Effector memory CD4-positive, alpha-beta T cell (primary cell): ENCODE measurements at places on chromosomes 1 and 21.

GRCh38 chr1:240823357-240823756 is 211.4 kb upstream of the GREM2 start:
- no peak for DNase-seq

DNA sequence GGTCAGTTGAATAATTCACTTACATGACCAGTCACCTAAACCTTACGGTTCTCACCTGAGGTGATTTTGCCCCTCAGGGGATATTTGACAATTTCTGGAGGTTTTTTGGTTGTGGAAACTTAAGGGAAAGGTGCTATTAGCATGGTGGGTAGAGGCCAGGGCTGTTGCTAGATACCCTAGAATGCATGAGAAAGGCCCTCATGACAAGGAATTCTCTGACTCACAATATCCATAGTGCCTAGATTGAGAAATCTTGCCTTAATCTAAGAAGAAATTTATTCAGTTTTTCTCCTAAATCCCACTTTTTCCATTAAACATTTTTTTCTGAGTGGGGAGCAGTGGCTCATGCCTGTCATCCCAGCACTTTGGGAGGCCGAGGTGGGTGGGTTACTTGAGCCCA is 119.7 kb downstream of the TGFB2 start:
- no peak for DNase-seq

GRCh38 chr1:197981561-197981960 is 64.4 kb downstream of the LHX9 start:
- no peak for DNase-seq

GRCh38 chr21:46597031-46597430 is 7.9 kb downstream of the S100B start:
- no peak for DNase-seq

GRCh38 chr1:3746389-3746829 is 5.8 kb upstream of the CCDC27 start:
- DNase-seq: no peak

GRCh38 chr1:1883092-1883873 is 7.6 kb downstream of the GNB1 start:
- no peak for DNase-seq

- DNase-seq: no peak
Measured at GRCh38 chr1:159282118-159282517, 20.0 kb upstream of the FCER1A start.

DNA sequence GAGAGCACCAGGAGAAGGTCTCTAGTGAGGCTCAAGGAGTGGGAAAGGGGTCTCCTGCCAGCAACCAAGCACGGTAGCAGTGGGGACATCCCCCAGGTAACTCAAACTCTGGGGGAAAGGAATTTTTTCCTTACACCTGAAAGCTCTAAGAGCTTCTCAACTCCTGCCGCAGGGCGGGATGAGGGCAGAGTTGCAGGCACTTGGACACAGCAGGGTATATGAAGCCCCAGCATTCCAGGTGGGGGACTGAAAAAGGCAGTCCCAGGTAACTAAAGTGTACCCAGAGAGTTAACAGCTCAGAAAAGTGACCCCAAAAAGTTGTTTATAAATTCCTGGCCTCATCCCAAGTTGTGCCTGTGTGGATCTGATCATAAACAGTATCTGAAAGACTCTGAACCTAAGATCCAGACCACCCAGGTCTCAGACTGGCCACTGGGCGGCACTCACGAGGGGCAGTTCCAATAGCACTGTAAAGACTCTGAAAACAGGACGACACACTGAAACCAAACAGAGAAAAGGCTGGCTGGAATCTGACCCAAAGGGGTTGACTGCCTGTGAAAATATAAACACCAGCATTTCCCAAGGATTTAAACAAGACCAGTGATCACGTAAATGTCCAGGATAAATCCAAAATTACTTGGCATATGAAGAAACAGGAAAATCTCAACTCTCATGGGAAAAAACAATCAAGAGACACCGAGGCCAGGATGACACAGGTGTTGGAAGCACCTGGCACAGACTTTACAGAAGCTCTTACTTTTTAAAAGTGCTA is 47.5 kb downstream of the HSF2BP start:
- DNase-seq: no peak

- DNase-seq: no peak
Measured at GRCh38 chr1:182206626-182207239, 145.2 kb upstream of the ZNF648 start.

GRCh38 chr1:32404946-32405345 is 10.7 kb upstream of the BSDC1 start:
- no peak for DNase-seq

DNA sequence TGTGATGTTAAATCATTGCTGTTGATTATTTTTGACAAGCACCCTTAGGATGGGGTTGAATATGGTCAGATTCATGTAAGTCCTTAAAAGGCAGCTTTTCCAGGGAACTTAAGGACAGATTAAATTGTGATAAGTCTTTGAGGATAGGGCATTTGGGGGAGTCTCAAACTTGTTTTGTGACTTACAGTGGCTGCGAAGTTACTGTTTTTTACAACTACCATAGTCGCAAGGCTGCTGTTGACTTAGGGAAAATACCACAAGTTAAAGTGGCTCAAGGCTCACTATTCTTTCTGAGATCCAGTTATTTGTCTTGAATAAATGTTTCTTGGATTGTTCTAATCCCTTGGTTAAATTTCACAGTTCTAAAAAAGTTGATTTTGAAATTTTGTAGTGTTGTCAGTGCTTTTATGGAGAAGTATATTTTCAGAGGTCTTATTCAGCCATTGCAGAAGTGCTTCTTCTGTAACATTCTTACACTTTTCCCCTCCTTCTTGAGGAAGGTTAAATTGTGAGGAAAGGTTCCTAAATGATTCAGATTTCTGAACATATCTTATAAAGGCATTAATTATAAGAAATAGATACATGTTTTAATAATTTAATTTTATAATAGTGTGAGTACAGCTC is 47.0 kb upstream of the MPC2 start:
- no peak for DNase-seq

DNA sequence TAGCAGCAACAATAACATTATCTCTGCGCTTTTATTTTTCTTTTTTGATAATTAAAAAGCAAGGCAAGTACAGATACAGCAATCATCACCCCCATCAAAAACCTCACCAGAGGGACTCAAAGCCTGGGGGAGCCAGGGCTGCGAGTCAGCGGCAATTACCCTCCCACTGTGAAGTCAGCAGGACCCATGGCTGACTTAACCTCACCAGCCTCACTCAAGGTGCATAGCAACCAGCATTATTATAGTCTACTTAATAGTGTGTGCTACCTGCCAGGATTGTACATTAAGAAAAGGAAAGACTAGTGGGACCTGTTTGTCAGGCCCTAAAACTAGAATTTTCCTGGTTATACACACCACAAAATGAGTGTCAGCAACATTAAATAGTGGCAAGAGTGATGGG is 28.9 kb upstream of the SERBP1 start:
- DNase-seq: no peak

- DNase-seq: no peak
Measured at GRCh38 chr1:151002051-151002450, 4.7 kb downstream of the MINDY1 start.

DNA sequence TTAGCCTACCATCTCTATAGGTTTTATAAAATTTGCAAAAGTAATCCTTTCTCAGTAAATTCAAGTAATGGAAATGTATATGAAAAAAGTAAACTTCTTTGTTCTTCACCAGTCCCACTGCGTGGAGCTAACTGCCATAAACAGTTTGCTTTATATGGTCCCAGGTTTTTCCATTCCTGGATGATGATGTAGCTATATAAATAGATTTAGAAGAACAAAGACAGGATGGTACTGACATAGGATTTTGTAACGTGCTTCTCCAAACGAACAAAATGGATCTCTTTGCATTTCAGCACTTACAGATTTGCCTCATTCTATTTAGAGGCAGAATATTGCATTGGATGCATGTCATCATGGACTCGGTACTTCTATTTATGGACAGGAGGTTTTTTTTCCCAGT is 57.3 kb downstream of the SMYD2 start:
- DNase-seq: no peak

- no peak for DNase-seq
Measured at GRCh38 chr1:50699795-50700194, 260.3 kb downstream of the FAF1 start.

DNA sequence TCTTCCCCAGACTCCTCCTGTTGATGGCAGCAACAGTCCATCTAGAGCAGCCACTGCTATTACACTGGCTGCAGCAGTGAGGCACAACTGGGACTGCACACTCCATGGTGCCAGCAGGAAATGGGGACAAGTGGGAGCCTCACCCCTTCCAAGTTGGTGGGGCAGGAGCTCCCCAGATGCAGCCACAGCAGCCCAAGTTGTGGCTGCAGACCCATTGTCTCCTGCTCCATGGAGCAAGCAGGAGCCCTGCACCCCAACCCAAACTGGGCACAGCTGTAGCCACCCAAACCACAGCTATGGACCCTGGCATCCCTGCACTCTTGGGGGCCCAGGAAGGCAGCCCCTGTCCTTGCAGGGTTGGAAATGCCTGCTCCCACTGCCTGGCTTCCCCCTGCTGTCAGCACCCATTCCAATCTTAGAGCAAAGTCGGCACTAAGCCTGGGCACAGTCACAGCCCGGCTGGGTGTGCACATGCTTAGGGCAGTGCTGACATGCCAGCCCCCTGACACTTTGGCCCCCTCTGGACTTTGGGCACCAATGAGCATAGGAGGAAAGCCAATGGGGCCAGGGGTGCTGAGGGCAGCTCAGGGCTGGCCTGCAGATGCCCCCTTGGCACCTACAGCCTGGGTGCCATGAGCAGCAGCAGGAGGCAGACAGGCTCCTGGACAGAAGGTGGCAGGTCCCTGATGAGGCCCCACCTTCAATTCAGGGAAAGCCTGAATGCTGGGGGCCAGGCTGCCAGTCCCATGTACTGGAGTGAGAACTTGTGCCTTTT is 44.0 kb downstream of the MATN1 start:
- no peak for DNase-seq
